Gastrocnemius medialis (tissue), 4 donors: ENCODE measurements at places on chromosomes 6 and 20.

GRCh38 chr6:157984686-157985225, 3.1 kb downstream of the SYNJ2 start:
- no peak for DNase-seq

DNA sequence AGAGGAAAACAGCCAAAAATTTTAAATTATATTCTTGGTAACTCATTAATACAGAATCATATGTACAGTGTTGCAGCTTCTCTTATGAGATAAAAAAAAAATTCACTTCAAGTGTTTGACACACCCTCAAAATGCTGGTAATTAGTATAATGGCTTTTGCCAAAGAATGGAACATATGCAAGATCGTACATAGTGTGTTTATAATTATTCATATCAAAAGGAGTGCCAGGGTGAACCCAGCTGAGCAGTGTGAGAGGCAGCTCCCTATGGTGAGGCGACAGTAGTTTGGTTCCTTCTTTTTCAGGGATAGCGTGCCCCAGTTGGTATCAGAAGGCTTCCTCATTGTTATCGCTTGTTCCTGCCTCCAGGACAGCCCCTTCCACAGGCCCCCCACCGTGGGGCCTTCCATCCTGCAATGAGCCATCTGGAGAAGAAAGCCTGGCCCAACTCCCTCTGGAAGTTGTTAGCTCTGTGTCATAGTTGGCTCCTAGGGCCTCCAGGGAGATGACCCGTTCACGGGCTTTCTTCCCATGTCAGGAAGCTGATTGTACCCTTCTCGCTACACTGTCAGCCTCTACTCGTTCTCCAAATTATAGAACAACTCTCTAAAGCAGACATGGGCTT, 150.7 kb downstream of the FRK start:
- no peak for DNase-seq

- no peak for DNase-seq
These were observed 3.9 kb upstream of the ZNF292 start for GRCh38 chr6:87151471-87151780.

GRCh38 chr6:84815896-84816735, 51.7 kb upstream of the TBX18 start:
- no peak for DNase-seq

DNA sequence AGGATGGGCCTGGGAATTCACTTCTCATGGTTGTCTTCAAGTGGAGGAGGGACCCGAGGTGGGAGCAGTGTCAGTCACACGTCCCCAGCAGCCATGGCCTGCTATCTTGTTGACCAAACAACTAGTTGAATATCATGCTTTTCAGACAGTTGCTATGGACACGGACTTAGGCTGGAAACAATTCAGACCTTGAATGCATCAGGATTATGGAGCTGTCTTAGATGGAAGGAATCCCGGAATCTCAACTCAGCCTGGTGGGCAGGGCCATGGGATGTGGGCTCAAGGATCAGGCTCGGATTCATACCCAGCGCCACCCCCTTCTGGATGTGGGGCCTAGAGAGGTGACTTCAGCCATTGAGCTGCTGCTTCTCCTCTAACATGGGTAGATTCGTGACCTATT, 112.6 kb downstream of the DLGAP4 start:
- DNase-seq: no peak

DNA sequence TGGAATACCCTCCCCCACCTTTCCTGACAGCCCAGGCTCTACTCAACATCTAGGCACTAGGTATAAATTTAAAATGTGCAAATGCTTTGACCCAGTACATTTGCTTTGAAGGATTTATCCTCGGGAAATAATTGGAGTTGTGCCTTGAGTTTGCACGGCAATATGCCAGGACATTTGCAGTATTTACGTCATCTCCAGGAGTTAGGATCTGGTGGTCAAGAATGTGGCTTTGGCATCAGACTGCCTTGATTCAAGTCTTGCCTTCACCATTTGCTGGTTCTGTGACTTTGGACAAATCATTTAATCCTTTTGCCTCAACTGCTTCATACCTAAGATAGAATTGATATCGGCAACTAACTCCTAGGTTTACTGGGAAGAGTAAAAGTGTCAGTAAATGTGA, 169.6 kb downstream of the PLCB1 start:
- no peak for DNase-seq

- DNase-seq: no peak
These were observed 10.2 kb downstream of the ADNP start for GRCh38 chr20:50920997-50921396.

GRCh38 chr20:33275215-33275614, 7.8 kb upstream of the BPIFB1 start:
- DNase-seq: no peak

- DNase-seq: no peak
These were observed 72.0 kb upstream of the SCGN start for GRCh38 chr6:25579902-25580495.

DNA sequence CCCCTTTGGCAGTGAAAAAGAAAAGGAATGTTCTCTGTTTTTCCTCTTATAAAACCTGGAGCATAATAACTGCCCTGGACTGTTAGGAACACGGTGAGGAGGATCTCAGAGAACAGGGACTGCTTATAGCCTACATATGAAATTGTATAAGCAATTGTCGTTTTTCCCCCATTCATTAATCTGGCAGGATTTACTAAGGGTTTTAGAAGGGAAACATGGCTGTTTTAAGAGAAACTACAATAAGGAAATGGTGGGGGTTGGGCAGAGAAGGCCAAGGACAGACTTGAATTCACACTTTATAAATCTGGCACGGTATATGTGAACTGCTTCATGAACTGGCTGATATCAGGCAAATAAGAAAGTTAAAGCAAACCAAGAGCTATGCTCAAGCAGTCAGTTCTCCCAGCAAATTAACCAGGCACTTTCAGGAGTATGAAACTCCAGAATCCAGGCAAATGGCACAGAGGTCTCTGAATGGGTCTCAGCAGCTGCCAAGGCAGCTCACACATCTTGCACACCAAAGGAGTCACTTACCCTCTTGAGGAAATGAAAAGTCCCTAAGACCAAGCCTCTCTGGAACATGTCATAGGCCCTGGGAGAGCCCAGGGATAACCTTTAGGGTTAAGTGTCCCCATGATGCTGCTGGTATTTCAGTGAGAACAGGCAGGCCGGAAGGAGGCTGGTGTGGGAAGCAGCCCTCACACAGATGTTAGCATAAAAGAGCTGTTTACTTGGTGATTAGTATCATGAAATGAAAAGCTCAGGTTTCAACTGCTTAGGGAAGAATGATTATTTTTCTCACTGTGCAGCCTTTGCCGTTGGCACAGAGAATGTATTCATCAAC, 260.5 kb upstream of the MARCKS start:
- no peak for DNase-seq

- DNase-seq: no peak
These were observed 12.4 kb downstream of the SERINC1 start for GRCh38 chr6:122459240-122459639.

- DNase-seq: no peak
These were observed 376.1 kb downstream of the CENPW start for GRCh38 chr6:126716032-126716431.

DNA sequence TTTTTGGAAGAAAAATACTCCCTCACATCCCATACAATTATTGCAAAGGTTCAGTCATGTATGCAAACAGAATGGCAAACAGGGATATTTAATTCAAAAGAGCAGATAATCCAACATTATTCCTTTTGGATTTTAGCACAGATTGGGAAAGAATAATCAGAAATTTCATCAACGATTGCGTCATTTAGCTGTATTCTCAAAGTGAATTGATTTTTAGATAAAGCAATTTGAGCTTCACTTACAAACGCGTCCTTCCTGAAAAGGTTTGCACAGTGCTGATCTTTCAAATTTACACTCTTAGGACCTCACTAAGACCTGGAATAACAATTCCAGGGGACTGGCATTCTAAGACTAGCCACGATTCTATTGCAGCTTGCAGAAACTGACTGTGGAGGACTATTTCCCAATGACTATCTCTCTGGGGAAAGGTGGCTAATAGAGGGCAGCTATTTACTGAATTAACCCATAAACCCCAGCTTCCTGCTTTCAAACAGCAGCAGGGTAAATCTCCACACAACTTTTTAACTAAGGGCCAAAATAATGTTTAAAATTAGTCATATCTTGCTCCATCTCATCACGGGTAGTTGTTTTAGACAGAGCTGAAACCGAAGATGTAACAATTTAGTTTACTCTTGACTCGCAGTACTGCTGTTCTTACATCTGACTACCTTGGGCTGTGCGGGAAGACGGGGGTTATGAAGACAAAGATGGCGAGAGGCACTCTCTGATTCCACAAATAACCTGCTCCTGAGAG, 131.2 kb upstream of the FAM184A start:
- no peak for DNase-seq

- DNase-seq: no peak
These were observed 25.2 kb upstream of the TULP4 start for GRCh38 chr6:158287047-158287446.

DNA sequence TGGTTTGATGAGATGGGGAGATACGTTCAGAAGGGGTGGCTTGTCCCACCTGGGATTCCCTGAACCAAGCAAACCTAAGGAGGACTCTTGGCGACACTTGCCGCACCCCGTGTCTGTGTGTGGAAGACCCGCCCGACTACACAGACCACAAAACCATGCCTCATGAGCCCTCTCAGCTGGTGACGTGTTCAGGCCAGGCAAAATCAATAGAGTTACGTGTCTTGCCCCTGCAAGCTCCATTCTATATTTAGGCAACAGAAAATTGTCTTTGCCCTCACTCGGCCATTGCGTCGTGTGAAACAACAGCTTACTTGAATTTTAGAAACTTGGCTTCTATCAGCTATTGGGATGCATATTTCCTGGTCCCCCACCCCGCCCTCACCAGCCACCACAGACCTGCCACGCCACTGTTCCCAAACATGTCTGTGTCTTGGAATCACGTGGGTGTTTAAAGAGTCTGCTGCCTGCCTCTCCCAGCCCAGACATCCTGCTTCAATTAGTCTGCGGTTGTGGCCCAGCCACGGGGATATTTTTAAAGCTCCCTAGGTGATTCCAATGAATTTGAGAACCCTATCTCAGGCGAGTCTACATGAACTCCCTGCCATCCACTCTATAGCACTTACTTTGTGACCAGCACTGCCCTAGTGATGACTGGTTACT, 279.2 kb upstream of the EXOC2 start:
- no peak for DNase-seq

DNA sequence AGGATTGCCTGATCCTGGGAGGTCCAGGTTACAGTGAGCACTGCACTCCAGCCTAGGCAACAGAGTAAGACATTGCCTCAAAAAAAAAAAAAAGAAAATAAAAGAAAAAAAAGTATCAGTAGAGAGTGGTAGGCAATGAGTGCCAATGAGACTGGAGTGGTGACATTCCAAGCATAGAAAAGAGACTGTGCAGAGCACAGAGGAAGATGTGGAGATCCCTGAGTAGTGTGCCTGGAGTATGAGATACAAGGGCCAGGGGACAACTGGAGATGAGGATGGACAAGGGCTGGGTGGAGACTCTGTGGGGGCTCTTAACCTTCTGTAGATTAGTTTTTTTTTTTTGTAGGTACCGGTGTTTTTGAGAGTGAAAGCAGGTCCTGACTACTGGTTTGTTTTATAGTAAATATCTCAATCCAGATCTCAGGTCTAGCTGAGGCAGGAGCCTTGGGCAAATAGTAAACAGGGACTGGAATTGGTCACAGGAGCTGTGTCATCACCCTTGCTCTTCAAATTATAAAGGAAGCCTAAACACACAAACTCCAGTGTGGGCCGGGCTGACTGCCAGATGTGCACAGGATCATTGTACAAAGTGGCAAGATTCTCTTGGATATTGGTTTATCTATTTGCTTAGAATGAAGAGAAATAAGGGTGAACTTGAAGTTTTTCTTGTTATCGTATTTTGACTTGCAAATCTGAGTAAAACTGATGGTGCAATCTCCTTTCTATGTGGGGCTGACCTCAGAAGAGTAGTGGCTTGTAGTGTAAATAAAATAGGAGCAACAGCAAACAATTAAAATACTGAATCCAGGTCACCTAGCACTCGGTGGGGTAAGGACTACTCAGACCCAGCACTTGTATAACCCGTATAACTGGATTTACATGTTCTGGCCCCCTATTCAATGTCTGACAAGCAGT, 144.9 kb downstream of the SOX4 start:
- no peak for DNase-seq

DNA sequence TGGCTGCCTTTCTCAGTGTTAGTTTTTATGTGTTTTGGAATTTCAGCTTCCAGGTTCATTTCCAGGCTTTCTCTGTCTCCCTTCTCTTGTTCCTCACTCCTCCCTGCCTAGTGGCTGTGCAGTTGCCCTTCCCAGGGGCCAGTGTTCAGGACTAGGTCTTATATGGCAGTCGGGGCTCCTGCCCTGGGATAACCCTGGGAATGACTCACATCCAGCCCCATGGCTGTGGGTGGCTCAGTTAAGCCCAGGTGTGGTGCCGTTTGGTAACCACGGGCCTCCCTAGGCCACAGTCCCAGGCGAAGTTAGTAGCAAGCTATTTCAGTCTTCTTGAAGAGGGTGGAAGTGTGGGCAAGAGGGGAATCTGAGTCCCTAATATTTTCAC, 57.4 kb upstream of the DDR1 start:
- peak; percentile 95 for DNase-seq

- no peak for DNase-seq
These were observed 3.1 kb downstream of the PLAGL2 start for GRCh38 chr20:32204205-32205109.

DNA sequence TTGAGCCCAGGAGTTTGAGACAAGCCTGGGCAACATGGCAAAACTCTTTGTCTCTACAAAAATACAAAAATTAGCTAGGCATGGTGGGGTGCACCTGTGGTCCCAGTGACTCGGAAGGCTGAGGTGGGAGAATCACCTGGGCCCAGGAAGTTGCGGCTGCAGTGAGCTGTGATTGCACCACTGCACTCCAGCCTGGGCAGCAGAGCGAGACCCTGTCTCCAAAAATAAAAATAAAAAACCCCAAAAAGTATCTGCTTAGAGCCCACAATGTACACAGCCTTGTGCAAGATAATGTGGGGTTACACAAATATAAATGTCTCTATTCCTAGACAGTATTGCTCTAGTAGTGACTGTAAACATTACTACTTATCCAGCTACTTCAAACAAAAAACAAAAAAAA, 5.9 kb downstream of the ESF1 start:
- DNase-seq: no peak

GRCh38 chr20:40636486-40636885, 52.5 kb downstream of the MAFB start:
- DNase-seq: no peak

GRCh38 chr6:147109707-147110106, 94.5 kb upstream of the STXBP5 start:
- DNase-seq: no peak

GRCh38 chr6:68677058-68677457, 42.0 kb downstream of the ADGRB3 start:
- DNase-seq: no peak

DNA sequence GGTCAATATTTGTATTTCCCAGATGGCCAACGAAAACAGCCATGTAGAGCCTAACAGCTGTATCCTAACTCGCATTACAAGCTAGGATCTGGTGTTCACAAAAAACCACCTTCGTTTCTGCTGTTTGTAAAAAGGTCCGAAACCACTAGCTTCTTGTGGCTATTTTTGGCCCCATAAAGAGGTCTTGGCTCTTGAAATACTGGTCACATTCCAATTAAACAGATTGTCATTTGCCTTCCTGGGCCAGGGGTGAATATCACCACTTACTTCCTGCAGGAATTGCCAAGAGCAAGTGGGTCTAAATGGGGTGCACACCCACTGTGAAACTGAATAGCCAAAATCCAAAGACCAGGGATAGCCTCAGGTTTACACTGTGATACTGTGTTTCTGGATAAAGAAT, 48.2 kb downstream of the TSHZ2 start:
- no peak for DNase-seq

GRCh38 chr6:144744720-144745119, 459.6 kb downstream of the UTRN start:
- no peak for DNase-seq

- no peak for DNase-seq
These were observed 86.9 kb upstream of the VSTM2L start for GRCh38 chr20:37816003-37816402.
